ENCODE measurements at places on chromosomes 1 and 21.

GRCh38 chr1:73205294-73205973 lies 923.1 kb upstream of the NEGR1 start:
- no peak for DNase-seq

DNA sequence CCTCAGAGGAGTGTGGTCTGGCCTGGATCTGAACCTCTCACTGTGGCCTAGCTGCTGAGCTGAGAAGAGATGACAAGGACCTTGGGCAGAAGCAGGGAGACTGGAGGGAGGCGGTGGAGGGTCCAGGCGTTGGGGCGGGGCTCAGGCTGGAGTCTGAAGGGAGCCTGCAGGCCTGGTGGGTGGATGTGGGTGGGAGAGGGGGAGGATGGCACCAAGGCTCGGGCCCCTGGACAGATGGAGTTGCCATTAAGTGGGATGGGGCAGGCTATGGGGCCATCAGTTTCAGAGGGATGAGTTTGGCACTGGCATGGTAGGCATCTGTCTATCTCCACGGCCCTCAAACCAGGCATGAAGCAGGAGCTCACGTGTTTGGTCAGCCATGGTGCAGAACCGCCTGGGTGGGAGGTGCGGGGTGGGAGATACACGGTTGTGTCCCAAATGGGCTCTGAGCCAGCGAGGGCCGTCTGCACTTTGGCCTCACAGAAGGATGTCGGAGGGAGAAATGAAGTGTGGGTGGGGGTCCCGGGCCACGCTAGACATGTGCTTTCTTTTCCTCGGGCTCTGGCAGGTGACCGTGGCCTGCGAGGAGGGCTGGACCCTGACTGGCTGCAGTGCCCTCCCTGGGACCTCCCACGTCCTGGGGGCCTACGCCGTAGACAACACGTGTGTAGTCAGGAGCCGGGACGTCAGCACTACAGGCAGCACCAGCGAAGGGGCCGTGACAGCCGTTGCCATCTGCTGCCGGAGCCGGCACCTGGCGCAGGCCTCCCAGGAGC lies 23.6 kb downstream of the PCSK9 start:
- no peak for DNase-seq

GRCh38 chr1:31623365-31623764 lies 5.9 kb downstream of the HCRTR1 start:
- no peak for DNase-seq

DNA sequence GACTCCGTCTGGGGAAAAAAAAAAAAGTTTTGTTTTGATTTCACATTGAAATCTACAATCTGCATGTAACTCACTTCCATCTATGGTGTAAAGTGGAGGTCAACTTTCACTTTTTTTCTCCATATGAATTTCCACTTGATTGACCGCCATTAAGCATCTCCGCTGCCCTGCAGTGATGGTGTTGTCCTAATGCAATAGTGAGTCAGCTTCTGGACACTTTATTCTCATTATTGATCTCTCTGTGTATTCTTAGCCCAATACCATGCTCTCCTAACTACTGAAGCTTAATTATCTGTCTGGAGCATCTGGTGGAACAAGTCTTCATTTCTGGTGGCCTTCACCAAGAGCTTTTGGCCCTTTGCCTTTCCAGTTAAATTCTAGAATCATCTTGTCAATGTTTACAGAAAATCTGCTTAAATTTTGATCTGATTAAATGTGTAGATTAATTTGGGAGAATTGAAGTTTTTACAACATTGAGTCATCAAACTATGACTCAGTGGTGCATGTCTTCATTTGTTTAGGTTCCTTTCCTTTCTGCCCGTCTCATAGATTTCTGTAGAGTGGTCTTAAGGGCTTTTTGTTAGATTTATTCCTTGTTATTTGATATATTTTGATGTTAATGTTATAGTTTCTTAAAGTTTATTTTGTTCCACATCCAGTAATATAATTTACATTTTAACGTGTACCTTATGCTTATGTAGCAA lies 181.5 kb downstream of the PRDM2 start:
- no peak for DNase-seq
